ENCODE measurements at places on chromosomes 11 and 22. TPM values are rescaled to one million over a fixed set of nuclear protein-coding genes. Genes with fewer than 3 reads are reported as not detected.

Gene OR52I1
- not detected for total RNA-seq

DNA sequence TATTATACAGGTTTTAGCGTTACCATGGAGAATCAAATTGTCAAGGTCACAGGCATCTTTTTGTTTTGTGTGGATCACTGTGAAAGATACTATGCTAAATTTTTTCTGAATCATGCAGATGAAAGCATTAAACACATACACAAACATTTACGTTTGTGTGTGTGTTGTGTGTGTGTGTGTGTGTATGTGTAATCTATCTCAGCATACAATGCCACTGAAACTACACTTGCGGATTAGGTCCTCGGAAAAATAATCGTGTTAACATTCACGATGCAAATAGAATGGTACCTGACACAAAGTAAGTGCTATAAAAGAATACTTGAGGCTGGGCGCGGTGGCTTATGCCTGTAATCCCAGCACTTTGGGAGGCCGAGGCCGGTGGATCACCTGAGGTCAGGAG is 41.9 kb upstream of the TOP3B start:
- H3K27me3 ChIP-seq: no peaks in the 10 kb centered on the region
- H3K4me1 ChIP-seq: no peaks in the 10 kb centered on the region
- no peak for DNase-seq

- no peak overlapping the region for H3K4me3 ChIP-seq
- no peaks in the 10 kb centered on the region for H3K36me3 ChIP-seq
- H3K4me1 ChIP-seq: no peaks in the 10 kb centered on the region
These were observed 295.6 kb downstream of the NELL1 start for GRCh38 chr11:20964985-20965384.

GRCh38 chr11:113675565-113675964 is 30.5 kb downstream of the TMPRSS5 start:
- H3K4me1 ChIP-seq: no peaks in the 10 kb centered on the region
- H3K36me3 ChIP-seq: no peaks in the 10 kb centered on the region
- no peaks in the 10 kb centered on the region for H3K27me3 ChIP-seq
- H3K4me3 ChIP-seq: no peak overlapping the region
- H3K27ac ChIP-seq: no peak overlapping the region
- DNase-seq: no peak

- H3K4me1 ChIP-seq: peaks cover 34% of the 10 kb centered on the region
- no peaks in the 10 kb centered on the region for H3K27me3 ChIP-seq
- H3K4me3 ChIP-seq: no peak overlapping the region
- no peak overlapping the region for H3K27ac ChIP-seq
- H3K36me3 ChIP-seq: peaks cover 78% of the 10 kb centered on the region
- no peak for DNase-seq
These were observed 25.2 kb downstream of the MORC2 start for GRCh38 chr22:30943368-30943767.
